ENCODE measurements at places on chromosomes 6 and 20. TPM values are rescaled to one million over a fixed set of nuclear protein-coding genes. Genes with fewer than 3 reads are reported as not detected.

- DNase-seq = no peak
- H3K27me3 ChIP-seq = no peaks in the 10 kb centered on the region
- H3K4me3 ChIP-seq = no peak overlapping the region
- H3K4me1 ChIP-seq = peaks cover 6% of the 10 kb centered on the region
- no peak overlapping the region for H3K27ac ChIP-seq
Measured at GRCh38 chr6:39923394-39923793, 10.9 kb downstream of the MOCS1 start.

GRCh38 chr20:50213531-50214106 lies 23.0 kb downstream of the CEBPB start:
- peaks cover 17% of the 10 kb centered on the region for H3K27me3 ChIP-seq
- H3K27ac ChIP-seq = no peak overlapping the region
- peaks cover 15% of the 10 kb centered on the region for H3K4me1 ChIP-seq

- peaks cover 6% of the 10 kb centered on the region for H3K4me1 ChIP-seq
- no peak overlapping the region for H3K27ac ChIP-seq
- H3K27me3 ChIP-seq = peaks cover 26% of the 10 kb centered on the region
Measured at GRCh38 chr20:1868856-1869255, 26.4 kb upstream of the SIRPA start.

PRICKLE4 gene
- total RNA-seq = not detected

DNA sequence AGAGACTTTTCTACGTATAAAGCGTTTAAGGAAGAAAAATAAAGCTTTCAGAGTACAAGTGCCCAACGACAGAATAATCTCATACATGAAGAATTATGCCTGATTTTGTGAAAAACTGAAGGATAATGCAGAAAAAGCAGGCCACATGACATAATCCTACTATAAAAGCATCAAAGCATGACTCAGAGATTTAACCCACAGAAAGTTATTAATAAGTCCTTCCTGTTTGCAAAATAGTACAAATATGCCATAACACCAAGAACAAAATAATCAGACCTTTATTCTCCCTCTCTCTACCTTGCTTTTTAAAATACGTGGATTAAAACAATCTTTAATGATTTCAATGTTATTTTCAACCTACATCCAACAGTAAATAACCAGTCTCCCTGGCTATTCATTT lies 118.6 kb upstream of the BCLAF1 start:
- H3K4me3 ChIP-seq = no peak overlapping the region
- peaks cover 17% of the 10 kb centered on the region for H3K27me3 ChIP-seq
- no peak overlapping the region for H3K27ac ChIP-seq
- H3K4me1 ChIP-seq = no peaks in the 10 kb centered on the region
- no peak for DNase-seq

DNA sequence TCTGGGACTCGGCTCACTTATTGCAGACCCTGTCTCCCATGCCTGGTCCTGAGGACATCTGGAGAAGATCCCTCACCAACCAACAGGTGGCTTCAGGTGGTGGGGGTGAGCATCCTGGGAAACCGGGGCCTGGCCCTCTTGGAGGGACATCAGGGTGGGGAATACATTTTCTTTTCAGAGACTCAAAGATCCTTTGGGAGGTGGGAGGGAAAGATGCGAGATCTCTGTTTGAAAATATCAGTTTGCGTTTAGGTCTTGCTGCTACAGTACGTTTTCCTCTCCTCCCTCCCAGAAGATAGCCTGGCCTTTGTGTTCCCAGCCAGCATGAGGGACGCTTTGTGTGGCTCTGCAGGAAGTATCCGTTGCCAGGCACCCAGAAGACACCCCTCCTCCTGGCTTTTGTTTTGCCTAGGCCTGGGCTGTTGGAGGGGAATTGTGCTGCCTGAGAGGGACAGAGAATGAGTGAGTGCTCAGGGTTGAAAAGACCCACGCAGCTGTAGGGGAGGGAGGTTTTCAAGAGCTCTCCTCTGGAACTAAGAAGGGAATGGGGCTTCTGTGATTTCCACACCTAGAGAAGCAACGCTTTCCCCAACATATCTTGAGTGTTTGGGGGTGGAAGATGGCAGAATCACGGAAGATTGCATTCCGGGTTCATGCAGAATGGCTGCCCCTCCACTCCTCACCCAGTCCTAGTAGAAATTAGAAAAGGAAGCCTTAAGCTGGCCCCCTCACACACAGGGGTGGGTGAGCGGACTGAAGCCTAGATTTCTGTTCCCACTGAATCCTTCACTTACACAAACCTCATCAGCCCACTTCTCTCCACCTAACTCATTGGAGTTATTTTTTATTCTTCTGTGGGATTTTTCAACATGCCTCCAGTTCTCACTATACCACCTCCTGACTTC lies 22.0 kb upstream of the SLC2A12 start:
- H3K4me3 ChIP-seq = no peak overlapping the region
- no peaks in the 10 kb centered on the region for H3K36me3 ChIP-seq
- no peaks in the 10 kb centered on the region for H3K27me3 ChIP-seq

NR2E1 gene
- total RNA-seq = not detected

GRCh38 chr6:92906385-92906784 lies 513.0 kb downstream of the EPHA7 start:
- no peak overlapping the region for H3K4me3 ChIP-seq
- H3K27ac ChIP-seq = no peak overlapping the region
- no peaks in the 10 kb centered on the region for H3K27me3 ChIP-seq
- H3K36me3 ChIP-seq = no peaks in the 10 kb centered on the region
- no peak for DNase-seq

- H3K27me3 ChIP-seq = peaks cover 20% of the 10 kb centered on the region
- DNase-seq = no peak
- no peaks in the 10 kb centered on the region for H3K36me3 ChIP-seq
- H3K4me3 ChIP-seq = peak overlapping the region; percentile 66
- peaks cover 8% of the 10 kb centered on the region for H3K4me1 ChIP-seq
Measured at GRCh38 chr20:62703853-62704228, 4.8 kb upstream of the NTSR1 start.

WFDC2 gene
- not detected for total RNA-seq

GRCh38 chr6:116034327-116034726 lies 26.4 kb downstream of the FRK start:
- H3K4me1 ChIP-seq = no peaks in the 10 kb centered on the region
- no peak overlapping the region for H3K27ac ChIP-seq
- peaks cover 7% of the 10 kb centered on the region for H3K27me3 ChIP-seq
- DNase-seq = no peak

GRCh38 chr20:43666376-43667328 lies at the start of gene MYBL2:
MYBL2 (plus strand) TSS chr20:43667114; CDS start chr20:43667284, 170 bp downstream.
- H3K27ac ChIP-seq = peak within 1 kb of the TSS; percentile 75
- H3K4me3 ChIP-seq = peak within 1 kb of the TSS; percentile 86
- peak; percentile 83 for DNase-seq
- H3K4me1 ChIP-seq = peaks cover 12% of the 10 kb centered on the region

GRCh38 chr6:166977621-166978525 lies 21.3 kb upstream of the CEP43 start:
- H3K36me3 ChIP-seq = peaks cover 36% of the 10 kb centered on the region
- no peak overlapping the region for H3K27ac ChIP-seq

Measured in activated naive CD8-positive, alpha-beta T cell treated with anti-CD3 and anti-CD28 coated beads, Interleukin-2, amount 10 ng/mL, durations not matched to agents 7 days and 5 days (primary cell).